NCI-H1417 treated with DMSO at 0.1 percent for 48 hours (cell line): ENCODE measurements at places on chromosomes 6 and 20.

DNA sequence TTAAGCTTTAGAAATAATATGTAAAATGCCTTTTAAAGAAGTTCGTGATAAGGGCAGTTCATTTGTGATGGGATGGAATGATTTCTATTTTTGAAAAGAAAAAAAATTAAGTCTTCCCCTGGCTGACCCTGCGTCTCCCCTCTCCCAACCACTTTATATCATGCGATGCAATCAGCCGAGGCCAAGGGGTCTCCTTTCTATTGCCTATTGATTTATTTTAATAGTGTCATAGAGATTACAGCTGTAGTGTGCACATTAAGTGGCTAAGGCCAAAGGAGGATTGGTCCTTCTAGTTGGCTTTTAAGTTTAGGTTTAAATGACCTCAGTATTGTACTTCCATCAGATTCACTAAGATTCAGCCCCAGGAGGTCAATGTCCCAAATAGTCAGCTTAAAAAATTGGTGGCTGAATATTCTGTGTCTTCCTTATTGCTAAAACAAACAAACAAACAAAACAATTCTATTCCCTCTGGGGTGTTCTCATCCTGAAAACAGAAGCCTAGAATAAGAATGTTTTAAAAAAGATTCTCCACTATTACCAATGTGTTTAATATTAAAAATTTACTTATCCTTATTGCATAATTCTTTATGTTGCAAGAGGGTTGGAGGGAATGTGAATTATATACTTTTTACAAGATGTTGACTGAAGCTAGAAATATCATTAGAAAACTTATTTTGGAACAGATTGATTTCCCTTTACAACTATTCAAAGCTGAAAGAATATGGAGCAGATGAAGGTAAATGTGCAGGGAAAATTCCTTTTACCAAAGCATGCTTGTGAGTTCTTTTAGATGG lies 359.1 kb downstream of the SAMD5 start:
- no peak for DNase-seq

- no peak for DNase-seq
These were observed 32.5 kb downstream of the NDUFAF5 start for GRCh38 chr20:13817342-13817741.

DNA sequence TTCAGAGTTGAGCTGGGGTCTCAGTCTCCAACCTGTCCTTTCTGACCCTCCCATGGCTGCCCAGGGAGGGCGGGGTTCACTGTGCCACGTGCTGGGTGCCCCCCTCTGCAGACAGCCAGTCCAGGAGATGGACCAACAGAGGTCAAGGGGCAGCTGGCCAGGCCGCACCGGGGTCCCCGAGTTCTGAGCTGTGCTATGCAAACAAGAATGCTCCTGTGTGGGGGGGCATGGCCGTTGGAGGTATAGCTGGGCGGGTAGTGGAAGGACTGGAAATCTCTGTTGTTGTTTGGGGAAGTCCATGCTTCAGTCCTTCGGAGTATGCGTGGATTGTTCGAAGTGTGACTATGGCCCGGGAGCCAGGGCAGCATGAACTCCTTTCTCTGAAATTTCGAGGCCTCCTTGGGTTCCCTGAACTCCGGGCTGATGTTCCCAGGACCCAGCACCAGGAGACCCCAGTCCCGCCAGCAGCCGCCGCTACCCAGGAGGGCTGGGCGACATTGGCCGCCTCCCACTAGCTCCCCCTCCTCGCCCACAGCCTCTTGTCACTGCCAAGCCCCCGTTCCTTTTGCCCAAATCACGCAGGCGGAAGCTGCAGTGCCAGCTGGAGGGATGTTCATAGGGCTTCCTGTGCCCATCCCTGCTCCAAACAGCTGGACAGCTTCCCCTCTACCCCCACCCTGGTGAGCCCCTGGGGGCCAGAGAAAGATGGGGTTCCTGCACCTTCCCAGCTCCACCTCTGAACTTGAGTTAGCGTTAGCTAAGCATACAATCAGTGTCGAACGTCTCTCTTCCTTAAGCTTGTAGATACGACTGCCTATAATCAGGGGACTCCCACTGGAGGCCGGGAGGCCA lies 126.6 kb downstream of the TAF4 start:
- DNase-seq: no peak

DNA sequence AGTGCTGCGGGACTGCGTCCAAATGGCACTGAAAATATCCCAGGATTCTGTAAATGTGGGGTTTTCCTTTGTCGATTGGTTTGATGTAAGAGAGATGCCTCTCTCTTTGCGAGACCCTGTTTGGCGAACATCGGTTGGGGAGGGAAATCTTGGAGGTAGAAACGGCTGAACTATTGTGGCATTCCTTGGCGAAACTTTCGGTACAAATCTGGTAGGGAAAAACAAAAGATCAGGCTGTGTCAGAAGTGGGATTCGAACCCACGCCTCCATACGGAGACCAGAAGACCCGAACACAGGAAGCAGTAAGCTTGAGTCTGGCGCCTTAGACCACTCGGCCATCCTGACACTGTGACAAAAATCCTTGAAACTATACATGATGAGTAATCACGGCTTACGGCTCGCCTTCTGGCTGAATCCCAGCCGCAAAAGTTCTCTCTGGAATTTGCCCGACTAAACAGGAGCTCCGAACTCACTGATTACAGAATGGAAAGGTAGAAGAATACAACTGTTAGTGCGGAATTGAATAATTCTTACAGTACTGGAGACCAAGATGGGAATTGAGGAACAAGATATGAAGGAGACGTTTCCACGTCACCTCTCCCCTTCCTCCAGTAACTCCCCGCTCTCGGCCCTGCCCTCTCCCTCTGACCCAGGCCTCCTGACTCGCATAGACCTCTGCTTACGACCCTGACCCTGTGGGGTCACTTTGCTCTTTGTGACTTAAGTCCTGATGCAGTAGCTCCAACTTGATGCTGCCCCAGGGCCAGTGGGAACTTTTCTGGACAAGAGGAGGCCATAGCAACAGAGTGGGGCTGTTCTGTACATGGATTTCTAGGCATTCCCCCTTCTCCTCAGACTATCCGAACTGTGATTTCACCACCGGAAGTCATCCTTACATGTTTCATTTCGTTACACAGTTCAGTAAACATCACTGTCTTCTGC lies 132.8 kb upstream of the ZNF184 start:
- DNase-seq: no peak

DNA sequence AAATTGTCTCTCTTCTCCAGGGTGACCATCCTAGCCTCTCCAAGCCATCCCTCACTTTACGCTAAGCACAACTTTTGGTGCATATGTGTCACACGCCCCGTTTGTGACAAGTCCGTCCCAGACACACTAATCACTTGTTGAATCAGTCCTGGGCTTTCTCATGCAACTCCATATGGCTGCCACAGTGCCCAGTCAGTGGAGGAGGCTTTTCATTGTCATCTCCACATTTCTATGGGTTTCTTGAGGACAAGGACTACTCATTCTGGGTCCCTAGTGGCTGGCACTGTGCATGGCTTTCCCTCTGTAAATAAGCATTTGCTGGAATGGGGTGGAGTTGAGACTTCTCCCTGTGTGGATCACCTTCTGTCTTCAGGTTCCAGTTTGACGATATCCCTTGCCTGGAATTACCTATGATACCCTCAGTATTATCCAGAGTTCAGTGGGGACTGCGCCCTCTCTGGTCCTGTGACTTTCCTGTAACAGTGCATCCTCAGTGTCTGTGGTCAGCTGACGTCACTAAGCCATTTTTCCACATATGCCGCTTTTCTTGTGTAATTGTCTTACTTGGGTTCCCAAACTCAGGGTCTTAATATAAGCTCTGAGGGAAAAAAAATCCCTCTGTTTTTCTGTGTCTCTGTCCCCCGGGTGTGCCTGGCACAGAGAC lies 59.8 kb upstream of the MYL9 start:
- no peak for DNase-seq

DNA sequence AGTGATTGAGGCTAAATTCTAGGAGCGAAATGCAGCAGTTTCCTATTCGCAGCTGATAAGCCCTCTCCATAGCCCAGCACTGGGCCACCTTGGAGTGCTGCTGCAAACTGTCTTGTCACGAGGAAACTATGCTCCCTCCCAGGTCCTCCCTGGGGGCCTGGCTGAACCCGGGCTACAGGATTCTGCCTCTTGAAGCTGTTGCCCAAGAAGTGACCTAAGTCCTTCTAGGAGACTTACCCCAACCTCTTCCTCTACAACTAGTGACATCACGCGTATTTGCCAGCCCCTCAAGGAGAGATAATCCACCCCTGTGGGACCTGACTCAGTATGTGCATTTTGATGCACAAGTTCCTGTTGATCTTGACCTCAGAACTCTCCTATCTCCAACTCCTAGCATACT lies 26.5 kb upstream of the ZFAND3 start:
- no peak for DNase-seq

DNA sequence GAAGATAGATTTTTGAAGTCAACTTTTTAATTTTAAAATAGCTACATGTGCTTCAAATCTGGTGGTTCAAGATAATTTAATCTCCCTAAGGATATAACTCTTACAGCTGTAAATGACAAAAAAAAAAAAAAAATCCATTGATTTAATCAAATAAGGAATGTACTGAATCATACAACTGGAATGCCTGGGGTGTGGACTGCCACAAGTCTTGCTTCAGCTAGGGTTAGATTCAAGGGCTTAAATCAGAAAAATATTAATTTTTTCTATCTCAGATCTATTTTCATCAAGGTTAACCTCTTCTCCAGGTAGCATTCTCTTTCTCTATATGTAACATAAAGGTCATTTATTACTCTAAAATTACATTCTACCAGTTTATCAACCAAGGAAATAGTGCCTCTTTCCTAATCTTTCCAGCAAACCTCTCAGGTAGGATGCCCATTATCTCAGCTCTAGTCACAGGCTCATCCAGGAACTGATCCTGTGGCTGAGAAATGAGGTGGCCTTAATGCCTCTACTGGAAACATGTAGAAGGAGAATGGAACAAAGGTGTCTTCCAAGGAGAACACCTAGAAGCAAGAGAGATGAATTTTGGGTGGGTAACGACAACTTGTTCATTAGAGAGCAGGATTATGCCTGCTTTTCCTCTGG lies 466.9 kb downstream of the CBLN4 start:
- DNase-seq: no peak

GRCh38 chr6:68741501-68742386 lies 106.7 kb downstream of the ADGRB3 start:
- DNase-seq: no peak

DNA sequence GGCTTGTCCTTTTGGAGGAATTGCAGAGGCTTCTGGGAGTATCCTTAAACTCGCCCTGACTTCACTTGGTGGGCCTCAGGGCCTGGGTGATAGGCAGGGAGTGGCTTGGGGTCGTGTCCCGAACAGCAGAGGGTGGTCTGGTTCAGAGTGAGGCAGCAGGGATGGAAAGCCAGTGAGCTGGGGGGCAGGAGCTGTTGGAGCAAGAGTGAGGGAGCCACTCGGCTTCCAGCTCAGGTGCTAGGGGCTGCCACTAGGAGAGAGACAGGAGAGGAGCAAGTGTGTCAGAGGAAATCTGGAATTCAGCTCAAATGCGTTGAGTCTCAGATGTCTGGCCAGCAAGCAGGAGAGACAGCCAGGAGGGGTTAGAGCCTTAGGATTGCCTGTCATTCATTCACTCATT lies 85.8 kb downstream of the DLGAP4 start:
- DNase-seq: no peak

DNA sequence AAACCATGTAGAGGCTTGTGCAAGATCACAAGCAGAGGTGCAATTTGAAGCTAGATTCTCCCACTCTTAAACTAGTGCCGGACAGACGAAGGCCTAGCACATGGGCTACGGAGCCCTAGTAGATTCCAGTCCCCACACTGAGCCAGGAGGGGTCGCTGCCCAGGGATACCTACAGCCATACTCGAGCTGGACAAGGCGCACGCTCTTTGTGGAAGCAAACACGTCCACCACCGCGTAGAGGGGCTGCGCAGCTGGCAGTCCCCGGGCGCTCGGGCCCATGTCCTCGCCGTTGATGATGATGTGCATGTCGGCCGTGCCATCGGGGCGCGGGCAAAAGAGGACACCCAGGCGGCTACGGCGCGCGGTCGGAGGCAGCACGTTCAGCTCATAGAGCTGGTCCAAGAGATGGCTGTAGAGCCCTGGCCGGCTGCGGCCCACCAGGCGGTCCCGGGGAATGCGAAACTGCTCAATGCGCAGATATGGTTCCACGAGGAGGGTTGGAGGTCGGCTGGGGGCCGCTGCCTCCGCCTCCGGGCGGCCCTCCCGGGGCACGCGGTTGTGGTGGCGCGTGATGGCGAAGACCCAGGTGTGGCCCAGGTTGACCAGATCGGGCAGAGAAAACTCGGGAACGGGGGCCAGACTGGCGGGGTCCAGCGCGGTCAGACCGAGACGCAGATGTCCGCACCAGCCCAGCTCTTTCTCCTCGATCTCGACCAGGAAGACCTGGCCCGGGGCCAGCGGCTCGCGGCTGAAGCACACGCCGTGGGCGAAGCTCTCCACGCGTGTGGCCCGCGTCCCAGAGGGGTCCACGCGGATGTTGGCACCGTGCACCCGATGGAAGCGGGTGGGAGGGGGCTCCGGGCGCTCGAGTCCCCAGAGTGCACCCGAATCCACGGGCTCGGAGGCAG lies 677 bp downstream of the NEURL2 start:
- DNase-seq: peak; percentile 16

DNA sequence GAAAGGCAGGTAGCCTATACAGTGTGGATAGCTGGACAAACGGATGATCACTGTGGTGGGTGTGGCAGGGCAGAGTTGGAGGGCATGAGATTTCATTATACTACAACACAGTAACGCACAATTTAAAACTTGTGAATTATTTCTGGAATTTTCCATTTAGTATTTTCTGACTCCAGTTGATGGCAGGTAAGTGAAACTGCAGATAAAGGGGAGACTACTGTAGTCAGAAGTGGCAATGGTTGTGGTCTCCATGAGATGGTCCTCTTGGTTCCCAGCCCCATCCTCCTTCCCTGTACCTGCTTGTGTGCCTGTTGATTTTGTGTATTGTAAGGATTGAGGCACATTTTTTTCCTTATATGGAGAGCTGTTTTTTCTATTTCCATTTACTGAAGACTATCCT lies 22.5 kb upstream of the SCAF8 start:
- DNase-seq: no peak

DNA sequence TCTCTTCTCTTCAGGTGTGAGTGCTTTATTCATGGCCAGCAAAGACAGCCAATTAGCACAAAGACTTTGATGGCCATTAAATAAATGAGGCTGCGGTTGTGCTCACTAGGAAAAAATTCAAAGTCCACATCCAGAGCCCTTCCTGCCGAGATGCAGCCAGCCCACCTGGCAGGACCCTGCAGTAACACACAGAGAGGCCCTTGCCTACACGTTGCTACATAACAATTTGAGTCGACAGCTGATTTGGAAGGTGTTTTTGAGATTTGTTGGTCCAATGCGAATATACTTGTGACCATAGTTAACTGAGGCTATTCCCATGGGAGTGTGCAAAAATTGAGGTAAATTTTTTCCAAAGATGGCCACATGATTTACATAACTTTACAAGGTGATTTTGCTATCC lies 605.4 kb upstream of the HTR1E start:
- DNase-seq: no peak

GRCh38 chr6:7953753-7954152 lies 43.2 kb upstream of the TXNDC5 start:
- no peak for DNase-seq

GRCh38 chr6:117613920-117614560 lies 11.7 kb upstream of the GOPC start:
- no peak for DNase-seq

DNA sequence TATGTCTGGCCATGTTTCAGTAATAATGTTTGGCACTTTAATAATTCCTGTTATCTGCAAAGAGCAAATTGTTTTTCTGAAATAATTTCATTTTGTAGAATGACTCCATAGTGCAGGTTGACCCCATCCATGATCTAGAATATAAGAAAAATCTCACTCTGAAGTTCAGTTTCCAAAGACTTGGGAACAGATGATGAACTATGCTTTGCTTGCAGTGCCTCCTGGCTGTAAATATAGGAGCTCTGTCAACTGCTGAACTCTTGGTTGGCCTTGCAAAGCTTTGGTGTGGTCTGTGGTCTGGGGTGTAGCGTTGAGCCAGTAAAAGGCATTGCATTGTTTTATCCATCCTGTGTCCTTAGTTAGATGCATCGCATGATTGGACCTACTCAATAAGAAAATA lies 104.0 kb downstream of the PLCB4 start:
- no peak for DNase-seq
